ENCODE measurements at places on chromosomes 4 and X.

DNA sequence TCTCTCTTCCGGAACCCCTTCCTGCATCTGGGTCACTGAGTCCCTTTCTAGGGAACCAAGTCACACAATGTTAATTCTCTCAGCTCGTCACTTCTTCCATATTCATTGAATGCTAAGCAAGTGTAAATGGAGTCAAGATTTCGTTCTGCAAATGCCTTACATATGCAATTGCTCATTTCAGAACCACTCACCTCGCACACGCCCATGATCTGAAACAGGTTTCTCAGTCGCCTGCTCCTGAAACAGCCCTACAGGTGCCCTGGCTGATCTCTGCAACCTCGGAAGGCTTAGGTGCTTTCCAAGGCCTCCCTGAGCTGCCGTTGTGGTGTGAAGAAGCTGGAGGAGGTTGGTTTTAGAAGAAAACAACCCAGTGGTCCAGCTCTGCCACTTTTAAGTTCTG, 100.8 kb upstream of the MSX1 start:
- no peak for DNase-seq

- DNase-seq: no peak
These were observed 989.7 kb downstream of the CCSER1 start for GRCh38 chr4:91116861-91117260.

GRCh38 chr4:123043013-123043412, 120.6 kb upstream of the NUDT6 start:
- no peak for DNase-seq

DNA sequence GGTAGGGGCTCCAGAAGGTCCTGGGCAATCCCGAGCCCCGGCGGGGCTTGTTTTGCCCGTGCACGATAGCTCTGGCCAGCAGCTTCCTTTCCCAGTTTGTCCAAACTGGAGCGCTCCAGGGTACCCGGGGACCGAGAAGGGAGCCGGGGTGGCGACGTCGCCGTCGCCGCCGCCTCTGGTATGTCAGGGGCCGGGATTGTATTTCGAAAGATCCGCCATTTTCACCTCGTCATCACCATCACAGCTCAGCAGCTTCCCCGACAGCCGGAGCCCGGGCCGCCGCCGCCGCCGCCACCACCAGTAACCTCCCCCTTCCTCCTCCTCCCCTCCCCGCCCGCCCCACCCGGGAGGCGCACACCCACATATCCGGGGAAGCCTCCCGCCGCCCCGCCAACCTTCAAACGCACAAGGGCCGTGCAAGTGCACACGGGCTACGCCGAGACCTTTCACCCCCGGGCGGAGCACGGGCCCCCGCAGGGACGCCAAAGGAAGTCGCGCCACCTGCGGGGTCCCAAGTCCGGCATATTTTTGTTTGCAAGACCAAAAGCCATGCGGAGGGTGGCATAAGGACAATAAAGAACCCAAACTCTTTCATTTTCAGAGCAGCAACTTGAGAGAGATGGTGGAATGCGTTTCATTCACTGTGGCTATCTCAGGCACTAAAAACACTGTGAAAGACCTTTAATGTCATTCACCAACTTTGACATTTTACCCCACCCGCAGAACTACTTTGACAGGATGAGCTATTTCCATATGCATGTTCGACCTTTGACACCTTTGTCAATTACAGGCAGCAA, at the start of gene LIN54:
Gene LIN54 (minus strand): TSS at position 302 of the 797 bp plus-strand sequence. CDS start 25,979 bp downstream, outside the sequence.
- peak; percentile 61 for DNase-seq

DNA sequence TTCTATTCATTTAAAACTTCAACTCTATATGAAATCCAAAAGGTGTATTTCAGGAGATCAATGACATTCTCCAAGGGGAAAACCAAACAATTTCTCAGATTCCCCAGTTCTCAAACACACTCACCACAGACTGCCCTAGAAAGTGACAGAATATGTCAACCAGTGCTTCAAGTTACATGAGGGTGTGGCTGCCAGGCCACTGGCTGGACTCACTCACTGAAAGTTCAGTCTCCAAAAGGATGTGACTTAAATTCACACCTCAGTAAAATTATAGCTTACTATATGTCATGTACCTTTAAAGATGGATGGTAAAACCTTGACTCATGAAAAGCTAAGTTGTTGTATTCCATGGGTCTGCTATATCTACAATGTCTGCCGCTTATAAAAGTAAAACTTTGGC, 7.3 kb downstream of the INPP4B start:
- DNase-seq: no peak

GRCh38 chrX:37640142-37640541, 45.4 kb upstream of the XK start:
- no peak for DNase-seq

GRCh38 chrX:148867596-148867995, 367.2 kb downstream of the AFF2 start:
- no peak for DNase-seq

- no peak for DNase-seq
These were observed 548.1 kb downstream of the PACRGL start for GRCh38 chr4:21248331-21248730.

DNA sequence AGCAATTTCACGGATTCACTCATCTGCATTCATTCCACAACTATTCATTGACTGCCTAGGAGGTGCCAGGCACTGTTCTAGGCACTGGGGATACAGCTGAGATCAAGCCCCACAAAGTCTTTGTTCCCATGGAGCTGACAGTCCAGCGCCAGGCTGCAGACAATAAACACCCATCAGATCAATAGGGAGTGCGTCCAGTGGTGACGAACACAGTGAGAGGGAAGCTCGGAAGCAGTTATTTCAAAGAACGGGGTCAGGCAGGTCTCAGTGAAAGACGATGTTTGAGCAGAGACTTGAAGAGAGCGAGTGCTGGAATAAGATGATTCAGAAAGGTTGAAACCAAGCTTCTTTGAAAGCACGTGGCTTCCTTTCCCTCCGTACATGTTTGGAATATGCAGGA, 167.2 kb downstream of the EVC2 start:
- DNase-seq: no peak

- no peak for DNase-seq
These were observed 74.1 kb downstream of the TSPAN5 start for GRCh38 chr4:98584265-98584664.

DNA sequence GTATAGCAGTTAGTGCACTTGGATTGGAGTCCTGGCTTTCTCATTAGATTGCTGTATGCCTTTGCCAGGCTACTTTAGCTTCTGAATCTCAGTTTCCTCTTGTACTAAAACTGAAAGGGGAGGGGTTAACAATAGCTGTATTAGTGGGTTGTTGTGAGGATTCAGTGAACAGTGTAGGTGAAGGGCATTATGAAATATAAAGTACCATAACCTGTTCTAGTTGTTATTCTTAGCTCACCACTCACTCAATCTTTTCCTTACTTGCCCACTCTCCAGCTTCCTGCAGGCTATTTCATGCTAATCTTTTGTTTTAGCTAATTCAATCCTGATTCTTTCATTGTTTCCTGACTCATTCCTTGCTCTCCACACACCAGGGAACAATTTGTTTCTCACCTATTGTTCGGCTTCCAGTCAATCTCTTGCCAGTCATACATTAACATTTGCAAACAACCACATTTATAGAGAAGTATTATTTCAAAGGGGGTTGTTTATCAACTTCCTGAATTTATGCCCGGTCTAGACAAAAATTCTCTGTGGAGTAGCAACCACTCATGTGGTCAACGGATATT, 50.6 kb upstream of the EDA start:
- DNase-seq: no peak

All from stimulated activated CD8-positive, alpha-beta memory T cell treated with anti-CD3 and anti-CD28 coated beads, Interleukin-15, amount 100 ng/mL, for 24 hours (primary cell).